ENCODE measurements at places on chromosomes 3 and 15. TPM values are rescaled to one million over a fixed set of nuclear protein-coding genes. Genes with fewer than 3 reads are reported as not detected.

USP3 gene
- 36.6 TPM for total RNA-seq

NANOGP8 gene
- not detected for total RNA-seq

ITIH4 gene
- 2.2 TPM for total RNA-seq

RAD51 gene
- total RNA-seq, result 2.5 TPM

SLC51A gene
- total RNA-seq, result not detected

SGO1 gene
- 10.3 TPM for total RNA-seq

EFHB gene
- under 0.01 TPM for total RNA-seq

PXK gene
- 53.0 TPM for total RNA-seq

KBTBD12 gene
- not detected for total RNA-seq

CCDC80 gene
- 15.8 TPM for total RNA-seq

MYEF2 gene
- total RNA-seq, result 7.6 TPM
